Stimulated activated CD4-positive, alpha-beta T cell treated with anti-CD3 and anti-CD28 coated beads, Interleukin-1b, Interleukin-23, amount 100 ng/mL, for 48 hours (primary cell): ENCODE measurements at places on chromosomes 11 and 22.

DNA sequence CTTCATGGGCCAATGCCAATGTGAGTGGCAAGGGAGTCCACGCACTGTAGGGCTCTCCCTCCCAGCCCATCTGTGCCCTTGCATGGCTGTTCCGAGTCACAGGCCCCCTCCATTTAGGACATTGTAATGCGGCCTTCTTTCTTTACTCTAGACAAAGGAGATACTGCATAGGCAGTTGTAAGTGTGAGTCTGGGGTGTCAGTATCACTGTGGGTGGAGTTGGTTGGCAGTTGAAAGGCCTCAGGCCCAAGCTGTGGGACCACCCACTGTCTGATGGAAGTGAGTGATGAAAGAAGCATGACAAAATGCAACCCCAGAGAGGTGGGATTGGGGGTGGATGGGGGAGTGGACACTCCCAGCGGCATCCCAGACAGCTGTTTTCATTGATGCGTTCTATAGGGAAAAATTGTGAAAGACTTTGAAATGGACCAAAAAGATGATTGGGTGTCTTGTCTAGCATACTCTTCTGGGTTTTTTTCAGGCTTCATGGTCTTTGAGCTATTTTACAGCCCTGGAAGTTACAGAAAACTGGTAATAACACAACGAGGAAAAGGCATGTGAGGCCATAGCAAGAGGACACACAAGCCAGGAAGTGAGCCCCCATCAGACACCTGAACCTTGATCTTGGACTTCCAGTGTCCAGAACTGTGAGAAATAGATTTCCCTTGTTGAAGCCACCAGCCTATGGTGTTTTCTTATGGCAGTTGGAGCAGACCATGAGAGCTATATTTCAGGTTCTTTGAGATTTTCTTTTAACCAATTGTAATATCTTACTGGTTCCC lies 114.6 kb downstream of the NECTIN1 start:
- DNase-seq = no peak

DNA sequence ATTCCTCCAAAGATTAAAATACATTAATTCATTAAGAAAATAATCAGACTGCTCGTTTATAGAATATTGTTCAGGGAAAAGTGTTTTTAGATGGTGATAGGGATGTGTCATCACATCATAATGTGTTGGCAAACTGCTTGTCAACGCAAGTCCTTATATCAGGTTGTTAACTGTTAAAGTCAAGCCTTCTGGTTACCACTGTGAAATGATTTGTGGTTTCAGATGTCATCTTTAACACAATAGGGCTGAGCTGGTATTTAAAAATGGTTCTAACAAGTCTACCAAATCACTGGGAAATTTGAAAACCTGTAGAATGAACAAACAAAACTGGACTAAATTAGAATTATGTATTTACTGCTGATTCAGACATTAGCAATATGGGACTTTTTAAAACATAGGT lies 2.4 kb upstream of the MMP13 start:
- DNase-seq = no peak

DNA sequence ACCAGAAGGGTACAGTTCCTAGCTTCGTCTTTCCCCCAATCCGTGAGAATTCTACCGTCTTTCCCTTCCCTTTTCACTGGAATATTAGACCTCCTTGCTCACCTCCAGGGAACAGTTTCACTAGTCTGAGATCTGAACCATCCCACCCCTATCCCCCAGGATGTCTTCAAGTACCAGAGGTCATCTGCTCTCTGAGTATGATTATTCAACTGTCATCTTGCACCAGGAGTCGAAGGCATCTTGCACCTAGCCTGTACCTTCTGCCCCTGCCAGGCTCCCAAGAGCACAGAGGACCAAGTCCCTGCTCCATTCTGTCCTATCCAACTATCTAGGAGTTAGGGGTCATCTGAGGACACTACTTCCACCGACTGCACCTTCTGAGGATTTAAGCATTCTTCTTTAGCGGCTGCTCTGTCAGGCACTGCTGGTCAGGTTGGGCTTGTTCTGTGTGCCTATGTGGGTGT lies 804 bp downstream of the ACER3 start:
- DNase-seq = no peak

- DNase-seq = no peak
Observed at GRCh38 chr11:24386546-24387397, 110.1 kb upstream of the LUZP2 start.

DNA sequence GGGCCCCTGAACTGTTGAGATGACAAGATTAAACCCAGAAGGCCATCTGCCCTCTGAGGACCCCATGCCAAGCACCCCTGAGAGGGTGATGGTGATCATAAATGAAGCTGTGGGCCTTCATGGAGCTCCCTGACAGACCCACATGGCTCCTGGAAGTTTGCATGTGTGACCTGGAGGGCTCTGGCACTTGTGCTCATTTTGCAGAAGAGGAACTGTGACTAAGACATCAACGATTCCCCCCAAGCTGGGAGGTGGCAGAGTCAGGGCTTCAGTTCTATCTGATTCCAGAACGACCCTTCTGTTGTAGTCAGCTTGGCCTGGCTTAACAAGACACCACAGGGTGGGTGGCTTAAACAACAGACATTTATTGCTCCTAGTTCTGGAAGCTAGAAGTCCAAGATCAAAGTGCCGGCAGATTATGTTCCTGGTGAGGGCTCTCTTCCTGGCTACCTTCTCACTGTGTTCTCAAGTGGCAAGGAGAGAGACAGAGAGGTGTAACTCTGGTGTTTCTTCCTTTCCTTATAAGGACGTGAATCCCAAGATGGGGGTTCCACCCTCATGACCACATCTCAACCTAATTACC lies 46.4 kb upstream of the CD82 start:
- no peak for DNase-seq

DNA sequence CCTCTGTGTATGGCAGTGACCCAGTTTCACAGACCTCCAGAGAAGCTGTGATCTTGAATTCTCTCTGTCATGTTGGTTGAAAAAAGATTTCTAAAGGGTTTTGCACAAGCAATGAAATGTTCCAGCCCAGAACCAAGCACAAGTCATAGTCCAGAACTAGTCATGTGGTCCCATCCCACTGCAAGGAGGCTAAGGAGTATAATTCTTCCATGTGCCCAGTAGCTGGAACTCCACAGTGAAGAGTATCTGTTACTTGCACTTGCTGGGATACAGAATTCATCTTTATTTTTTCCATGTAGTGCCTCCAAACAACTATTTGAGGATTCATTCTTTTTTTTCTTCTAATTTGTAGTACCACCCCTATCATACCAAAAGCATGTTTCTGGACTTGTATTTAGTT lies 9.9 kb upstream of the MMP8 start:
- DNase-seq = no peak

GRCh38 chr11:5736396-5736795 lies at the start of gene OR56B1:
Gene OR56B1 (plus strand): TSS chr11:5736448. CDS start chr11:5736517, 69 bp downstream.
- no peak for DNase-seq

DNA sequence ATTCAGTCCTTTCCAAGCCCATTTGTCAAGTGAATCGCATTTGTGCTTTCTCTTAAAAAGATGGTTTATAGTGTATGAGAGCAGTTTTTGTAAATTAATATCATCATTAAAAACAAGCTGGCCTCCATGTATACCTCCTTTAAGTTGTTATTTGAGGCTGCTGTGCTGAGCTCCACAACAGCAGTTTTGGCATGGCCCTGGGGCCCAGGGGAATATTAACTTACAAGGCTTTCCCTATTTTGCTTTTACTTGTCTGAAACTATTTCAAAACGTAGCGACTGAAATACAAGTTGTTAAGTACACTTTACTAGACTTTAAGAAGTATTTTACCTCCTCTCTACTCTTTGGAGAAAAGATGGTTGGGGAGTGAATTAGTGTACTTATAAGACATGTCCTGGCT lies 4.9 kb upstream of the BARX2 start:
- DNase-seq = no peak

DNA sequence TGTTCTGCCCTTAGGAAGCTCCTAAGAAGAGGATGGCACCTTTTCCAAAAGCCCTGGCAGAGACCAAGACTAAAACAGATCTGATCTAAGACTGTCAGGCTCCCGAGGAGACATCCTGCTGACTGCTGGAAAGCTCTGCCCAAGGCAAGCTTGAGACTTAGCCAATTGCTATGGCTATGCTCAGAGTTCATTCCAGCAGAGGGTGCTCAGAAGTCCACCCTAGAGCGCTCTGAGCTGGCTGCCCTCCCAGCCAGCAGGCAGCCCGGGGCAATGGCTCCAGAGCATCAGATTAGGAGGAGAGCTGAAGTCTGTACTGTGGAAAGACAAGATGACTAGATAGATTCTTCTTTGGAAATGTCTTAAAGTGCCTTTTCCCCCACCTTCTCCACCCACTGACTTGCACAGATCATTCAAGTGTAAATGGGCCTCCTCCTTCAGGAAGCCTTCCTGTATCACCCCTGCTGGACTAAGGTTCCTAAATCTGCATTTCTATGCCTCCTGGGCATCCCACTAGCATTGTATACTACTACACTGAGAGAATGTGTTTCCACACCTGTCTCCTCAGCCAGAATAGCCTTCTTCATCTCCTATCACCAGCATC lies 23.4 kb downstream of the LRRC55 start:
- DNase-seq = no peak

- DNase-seq = no peak
Observed at GRCh38 chr11:74546752-74547151, 45.6 kb upstream of the POLD3 start.

- no peak for DNase-seq
Observed at GRCh38 chr11:43515090-43515489, 156.4 kb downstream of the TTC17 start.

GRCh38 chr22:33440756-33441155 lies 382.6 kb upstream of the SYN3 start:
- DNase-seq = no peak

GRCh38 chr11:17244046-17244445 lies 32.5 kb upstream of the NUCB2 start:
- DNase-seq = no peak

- no peak for DNase-seq
Observed at GRCh38 chr11:20005747-20006146, 154.5 kb downstream of the DBX1 start.
